ENCODE measurements at places on chromosomes 4 and X. TPM values are rescaled to one million over a fixed set of nuclear protein-coding genes. Genes with fewer than 3 reads are reported as not detected.

GPR82 gene
- polyA plus RNA-seq = not detected

FAM47A gene
- polyA plus RNA-seq = not detected

NCAPG gene
- 2.8 TPM for polyA plus RNA-seq

SPANXC gene
- polyA plus RNA-seq = not detected

TMEM164 gene
- polyA plus RNA-seq = 12.5 TPM

P2RY4 gene
- polyA plus RNA-seq = not detected

SRPK3 gene
- not detected for polyA plus RNA-seq

TRIM60 gene
- not detected for polyA plus RNA-seq

CT83 gene
- polyA plus RNA-seq = not detected

FGD1 gene
- polyA plus RNA-seq = 9.8 TPM

LRAT gene
- polyA plus RNA-seq = 0.19 TPM

REELD1 gene
- polyA plus RNA-seq = not detected

YY2 gene
- polyA plus RNA-seq = 2.4 TPM

SPIN2B gene
- polyA plus RNA-seq = 25.3 TPM

ANTXR2 gene
- polyA plus RNA-seq = 31.7 TPM

NSUN7 gene
- polyA plus RNA-seq = 0.51 TPM

CCDC110 gene
- polyA plus RNA-seq = not detected

F8A2 gene
- not detected for polyA plus RNA-seq

EDA gene
- polyA plus RNA-seq = 1.3 TPM

RAB33A gene
- 74.7 TPM for polyA plus RNA-seq

LANCL3 gene
- 0.35 TPM for polyA plus RNA-seq

MAOB gene
- polyA plus RNA-seq = not detected

LRIT3 gene
- 0.78 TPM for polyA plus RNA-seq

GC gene
- not detected for polyA plus RNA-seq

TMSB15A gene
- polyA plus RNA-seq = 1,130 TPM

MAGEB2 gene
- not detected for polyA plus RNA-seq

OCIAD1 gene
- polyA plus RNA-seq = 449 TPM

MAGEB1 gene
- not detected for polyA plus RNA-seq

TXK gene
- polyA plus RNA-seq = not detected

CT47B1 gene
- polyA plus RNA-seq = not detected

ARL9 gene
- polyA plus RNA-seq = 0.22 TPM

XPNPEP2 gene
- polyA plus RNA-seq = not detected

SH2D1A gene
- polyA plus RNA-seq = not detected

COL25A1 gene
- polyA plus RNA-seq = 32.3 TPM

DACH2 gene
- 20.6 TPM for polyA plus RNA-seq

FGFR3 gene
- 0.54 TPM for polyA plus RNA-seq

DGAT2L6 gene
- not detected for polyA plus RNA-seq

ASB11 gene
- not detected for polyA plus RNA-seq

WFS1 gene
- polyA plus RNA-seq = 8.4 TPM

ZC4H2 gene
- 81.6 TPM for polyA plus RNA-seq

SAGE1 gene
- not detected for polyA plus RNA-seq

TDO2 gene
- not detected for polyA plus RNA-seq

C4orf51 gene
- not detected for polyA plus RNA-seq

BLOC1S4 gene
- 31.9 TPM for polyA plus RNA-seq

ITIH6 gene
- polyA plus RNA-seq = not detected

TRPC5OS gene
- polyA plus RNA-seq = 0.44 TPM

RNF128 gene
- 0.72 TPM for polyA plus RNA-seq

TRAPPC11 gene
- polyA plus RNA-seq = 78.1 TPM
